ENCODE measurements at places on chromosomes 2 and 18. TPM values are rescaled to one million over a fixed set of nuclear protein-coding genes. Genes with fewer than 3 reads are reported as not detected.

DNA sequence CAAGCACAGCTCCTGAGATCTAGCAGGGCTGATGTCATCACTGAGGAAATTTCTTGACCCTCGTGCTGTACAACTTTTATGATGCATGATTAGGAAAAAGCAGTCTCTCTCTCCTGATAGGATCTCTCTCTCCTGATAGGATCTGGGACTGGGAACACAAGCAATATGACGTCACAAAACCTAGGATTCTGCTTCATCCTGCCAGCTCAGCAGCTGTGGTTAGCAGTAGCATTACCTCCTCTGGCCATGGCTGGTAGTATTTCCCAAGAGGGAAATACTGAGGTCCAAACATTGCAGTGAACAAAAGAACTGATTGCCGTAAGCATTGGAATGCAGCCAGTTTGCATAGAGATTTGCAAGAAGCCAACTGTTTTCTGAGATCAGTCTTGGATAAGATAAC is 521.2 kb upstream of the POU3F3 start:
- peak; percentile 21 for DNase-seq

DNA sequence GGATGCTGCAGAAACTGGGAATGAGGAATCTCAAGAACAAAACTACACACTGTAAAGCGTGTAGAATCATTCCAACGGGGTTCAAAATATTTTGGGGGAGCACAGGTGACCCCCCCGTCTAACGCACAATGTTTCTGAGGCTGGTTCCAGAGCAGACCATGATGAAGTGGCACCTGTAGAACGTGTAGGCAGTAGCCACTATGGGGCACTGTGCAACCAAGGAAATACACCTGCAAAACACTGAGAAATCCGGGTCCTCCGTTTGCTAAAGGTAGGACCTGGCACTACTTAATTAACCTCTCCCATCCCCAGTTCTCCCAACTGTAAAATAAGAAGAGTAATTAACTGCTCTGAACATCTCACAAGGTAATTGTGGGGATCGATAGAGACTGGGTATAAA is 22.6 kb downstream of the ST6GAL2 start:
- no peak for DNase-seq

GRCh38 chr18:5297597-5297996 is 2.1 kb upstream of the ZBTB14 start:
- no peak for DNase-seq

- no peak for DNase-seq
Measured at GRCh38 chr2:36530178-36530982, 67.6 kb downstream of the FEZ2 start.

The ANKRD29 gene
- total RNA-seq = 2.9 TPM

DNA sequence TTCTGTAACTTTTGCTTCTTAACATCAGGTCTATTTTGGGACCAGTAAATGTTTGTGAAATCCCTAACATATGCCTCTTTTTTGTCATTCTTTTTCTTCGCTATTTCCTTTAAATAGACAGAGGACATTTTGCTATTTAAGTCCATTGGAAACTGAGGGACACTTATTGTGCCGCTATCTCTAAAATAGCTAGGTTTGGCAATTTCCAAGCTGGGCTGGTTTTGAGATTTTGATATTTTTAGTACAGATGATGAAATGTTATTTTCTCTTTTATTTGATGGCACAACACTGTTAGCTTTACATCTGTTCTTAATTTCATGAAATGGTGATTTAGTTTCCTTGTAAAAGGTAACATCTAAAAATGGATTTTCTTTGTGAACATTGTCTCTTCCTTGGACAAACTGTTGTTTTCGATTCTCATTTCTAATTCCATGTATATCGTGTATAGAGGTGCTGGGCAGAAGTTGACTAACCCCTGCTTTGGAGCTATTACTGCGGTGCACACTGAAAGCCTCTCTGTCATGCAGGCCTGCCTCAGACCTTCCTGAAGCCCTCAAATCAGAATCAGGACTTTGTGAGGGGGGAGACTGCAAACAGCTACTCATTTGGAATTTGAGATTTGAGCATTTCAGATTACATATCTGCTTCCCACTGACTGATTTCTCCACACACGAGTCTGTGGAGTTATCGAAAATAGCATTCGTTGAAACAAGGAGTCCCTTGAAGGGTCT is 594 bp downstream of the RAD51AP2 start:
- DNase-seq = peak; percentile 13

The SCN7A gene
- not detected for total RNA-seq

The LHCGR gene
- not detected for total RNA-seq

GRCh38 chr2:190977505-190977904 is 36.5 kb downstream of the STAT1 start:
- DNase-seq = no peak

DNA sequence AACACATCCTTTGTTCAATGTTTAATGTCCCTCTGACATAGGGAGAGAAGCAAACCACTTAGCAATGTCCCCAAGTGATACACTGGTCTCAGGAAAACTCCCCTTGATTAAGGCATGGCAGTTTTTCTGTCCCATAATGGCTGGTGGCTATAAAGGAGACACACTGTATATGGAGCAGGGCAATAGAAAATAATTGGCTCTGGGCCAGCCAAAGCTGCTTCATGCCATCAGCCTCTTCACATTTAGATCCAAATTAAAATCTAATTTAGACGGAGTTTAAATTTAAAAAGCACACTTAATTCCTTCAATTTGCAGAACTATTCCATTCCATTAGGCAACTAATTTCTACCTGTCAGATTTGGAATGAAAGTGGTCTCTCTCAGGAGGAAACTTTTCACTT is 638.1 kb downstream of the DSC3 start:
- no peak for DNase-seq

DNA sequence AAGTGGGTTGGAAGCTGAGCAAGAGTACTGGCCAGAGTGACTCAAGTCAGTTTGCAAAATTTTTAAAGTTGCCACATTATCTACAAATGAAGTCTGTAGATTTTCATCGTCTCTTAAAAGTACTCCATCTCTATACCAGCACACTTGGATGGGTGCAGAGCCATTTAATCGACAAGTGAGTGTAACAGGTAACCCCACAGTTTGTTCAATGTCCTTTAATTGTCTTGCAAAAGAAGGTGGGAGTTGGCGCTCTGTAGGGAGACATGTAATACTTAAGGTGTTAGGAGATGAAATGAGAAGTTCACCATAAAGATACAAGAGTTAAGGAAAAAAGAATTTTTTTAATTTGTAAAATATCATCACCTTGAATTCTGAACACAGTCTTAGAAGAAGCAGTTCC is 84.9 kb downstream of the TTN start:
- DNase-seq = no peak

DNA sequence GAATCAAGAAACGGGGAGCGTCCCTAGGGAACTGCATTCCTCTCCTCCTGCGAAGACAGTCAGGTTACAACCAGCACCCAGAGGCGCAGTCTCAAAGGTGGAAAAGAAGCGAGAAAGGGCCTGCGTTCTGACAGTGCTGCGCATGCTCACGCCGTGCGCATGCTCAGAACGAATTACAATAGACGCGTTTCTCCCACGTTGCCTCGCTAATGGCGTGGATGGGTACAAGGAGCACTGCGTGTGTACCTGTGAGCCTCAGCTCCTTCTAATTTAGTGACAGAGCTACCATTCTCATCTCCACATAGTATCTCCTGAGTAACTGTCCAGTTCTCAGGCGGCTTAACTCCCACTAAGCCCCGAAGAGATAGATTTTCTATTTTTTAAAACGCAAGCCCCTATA is 448.8 kb downstream of the TXNL1 start:
- DNase-seq = no peak

GRCh38 chr2:205721057-205721449 is 38.8 kb downstream of the NRP2 start:
- no peak for DNase-seq

DNA sequence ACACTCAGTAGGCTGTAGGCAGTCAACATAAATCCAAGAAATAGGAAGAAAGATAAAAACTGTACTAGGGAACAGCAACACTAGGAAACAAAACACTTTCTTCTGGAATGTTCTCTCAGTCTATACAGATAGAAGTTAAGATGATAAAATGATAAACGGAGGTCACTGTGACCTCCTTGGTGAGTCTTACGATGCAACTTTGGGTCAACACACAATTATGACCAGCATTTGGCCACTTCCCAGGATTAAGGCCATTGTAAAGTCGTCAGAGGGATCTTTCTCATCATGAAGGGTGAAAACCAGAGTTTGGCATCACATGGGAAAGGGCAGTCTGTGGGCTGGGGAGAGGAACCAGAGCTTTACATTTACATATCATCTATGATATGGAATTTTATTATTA is 33.4 kb downstream of the LAMA3 start:
- no peak for DNase-seq

The REG1B gene
- total RNA-seq = not detected

GRCh38 chr2:239695728-239696240 is 295.0 kb upstream of the HDAC4 start:
- DNase-seq = no peak

The TSHZ1 gene
- total RNA-seq = 8.2 TPM

GRCh38 chr2:134988994-134989605 is 58.1 kb downstream of the MAP3K19 start:
- peak; percentile 39 for DNase-seq

The TBR1 gene
- total RNA-seq = 0.37 TPM

- no peak for DNase-seq
Measured at GRCh38 chr2:215911301-215912085, 101.9 kb downstream of the MREG start.

The RASGRP3 gene
- not detected for total RNA-seq

- no peak for DNase-seq
Measured at GRCh38 chr18:61797696-61798590, 94.9 kb downstream of the RNF152 start.

DNA sequence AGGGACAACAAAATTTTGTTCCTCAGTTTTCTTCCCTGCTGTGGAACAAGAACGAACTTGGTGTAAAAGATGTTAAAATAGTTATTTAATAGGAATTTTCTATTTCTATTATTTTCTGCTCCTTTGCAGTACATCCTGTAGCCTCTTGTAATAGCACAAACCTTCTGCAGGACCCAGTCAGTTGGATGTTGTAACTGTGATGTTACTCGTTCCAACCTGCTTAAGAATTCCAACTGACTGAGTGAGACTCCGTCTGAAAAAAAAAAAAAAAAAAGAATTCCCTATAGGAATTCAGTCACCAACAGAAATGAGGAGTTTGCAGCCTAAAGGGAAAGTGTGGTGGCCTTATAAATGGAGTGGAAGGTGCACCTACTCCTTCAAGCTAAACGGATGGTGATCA is 46.4 kb upstream of the CDH20 start:
- DNase-seq = no peak

The SULT1C2 gene
- total RNA-seq = 1.4 TPM

GRCh38 chr2:203908066-203908796 is 28.3 kb upstream of the ICOS start:
- DNase-seq = no peak

DNA sequence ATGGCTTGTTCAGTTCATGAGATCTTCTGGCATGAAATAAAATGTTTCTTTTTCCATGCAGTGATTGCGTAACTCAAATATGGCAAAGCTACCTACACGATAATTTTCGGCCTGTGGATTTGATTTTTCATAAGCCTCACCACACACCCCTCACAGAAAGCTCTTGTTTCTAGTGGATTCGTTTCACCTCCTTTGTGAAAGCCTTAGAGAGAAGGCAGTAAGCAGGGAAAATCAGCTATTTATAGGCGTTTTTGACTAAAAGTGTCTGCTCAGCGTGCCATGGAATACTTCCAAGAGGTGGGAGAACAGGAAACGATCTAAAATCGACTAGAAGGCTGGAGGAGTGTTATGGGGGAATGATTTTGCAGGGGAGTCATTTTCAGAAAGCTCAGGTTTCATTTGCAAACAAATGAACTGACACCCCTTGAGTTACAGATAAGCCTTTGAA is 417.9 kb downstream of the TGIF1 start:
- DNase-seq = no peak

DNA sequence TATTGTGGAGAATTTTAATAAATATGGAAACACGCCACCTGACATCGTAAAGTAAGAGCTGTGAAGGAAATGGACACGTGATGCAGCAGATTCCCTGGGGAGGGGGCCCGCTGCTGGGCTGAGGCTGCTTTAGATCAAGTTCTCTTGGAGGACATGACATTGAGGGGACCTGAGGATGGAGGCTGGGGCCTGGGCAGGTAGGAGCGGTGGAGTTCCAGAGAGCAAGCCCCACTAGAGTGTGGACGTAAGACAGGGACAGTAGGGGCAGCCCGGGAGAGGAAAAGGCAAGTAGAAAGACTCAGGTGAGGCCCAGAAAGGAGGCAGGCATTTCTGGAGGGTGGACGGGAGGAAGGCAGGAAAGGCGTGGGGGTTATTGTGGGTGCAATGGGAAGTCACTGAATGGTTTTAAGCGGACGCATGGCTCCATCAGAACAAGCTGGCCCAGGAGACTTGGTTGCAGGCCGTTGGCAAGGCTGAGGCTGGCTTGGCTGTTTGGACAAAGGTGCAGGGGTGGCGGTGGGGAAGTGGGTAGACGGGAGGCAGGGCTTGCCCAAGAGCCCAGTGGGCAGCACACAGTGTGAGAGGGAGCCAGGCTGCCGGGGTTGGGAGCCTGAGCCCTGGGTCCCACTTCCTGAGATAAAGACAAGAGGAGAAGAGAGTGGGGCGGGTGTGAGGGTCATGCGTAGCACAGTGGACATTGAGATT is 15.7 kb downstream of the SIGLEC15 start:
- DNase-seq = no peak

GRCh38 chr18:11902522-11903292 is 5.4 kb downstream of the MPPE1 start:
- no peak for DNase-seq

- peak; percentile 70 for DNase-seq
Measured at GRCh38 chr18:21897811-21898210, 157.2 kb downstream of the MIB1 start.

The C1QL2 gene
- 0.28 TPM for total RNA-seq

- DNase-seq = no peak
Measured at GRCh38 chr18:61612517-61612916, 279.3 kb downstream of the CDH20 start.

- DNase-seq = no peak
Measured at GRCh38 chr2:136254681-136255080, 136.7 kb upstream of the CXCR4 start.

The MOGAT1 gene
- total RNA-seq = not detected

The TEX51 gene
- not detected for total RNA-seq

- DNase-seq = no peak
Measured at GRCh38 chr2:219624565-219624964, 2.9 kb upstream of the SLC4A3 start.

GRCh38 chr2:20443276-20443920 is 3.5 kb upstream of the RHOB start:
- peak; percentile 58 for DNase-seq
